ENCODE measurements at places on chromosomes 4 and X.
A peak's percentile ranks its signal among the peaks of the same experiment; 100 is the strongest.

GRCh38 chr4:124946696-124947095, 234.2 kb upstream of the ANKRD50 start:
- no peak for DNase-seq

- no peak for DNase-seq
These were observed 279.2 kb upstream of the BOD1L1 start for GRCh38 chr4:13906727-13907126.

DNA sequence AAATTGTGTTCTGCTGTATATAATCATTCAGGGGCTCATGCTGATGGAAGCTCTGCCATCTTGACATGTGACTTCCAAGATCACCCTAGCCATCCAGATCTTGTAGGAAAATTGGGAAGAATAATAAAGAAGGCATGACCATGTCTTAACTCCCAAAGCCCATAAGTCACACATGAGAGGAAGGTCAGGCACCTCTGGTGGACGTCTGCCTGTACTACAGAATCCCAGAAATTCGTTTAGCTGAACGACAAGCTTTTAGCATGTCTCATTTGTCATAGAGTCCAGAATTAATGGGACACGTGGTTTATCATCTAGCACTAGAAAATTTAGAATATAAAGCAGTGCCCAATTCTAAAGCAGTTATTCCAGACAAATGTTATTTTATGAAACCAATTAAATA, 212.7 kb downstream of the CENPC start:
- peak; percentile 3 for DNase-seq

GRCh38 chr4:161320377-161320776, 843.4 kb downstream of the FSTL5 start:
- peak; percentile 33 for DNase-seq

DNA sequence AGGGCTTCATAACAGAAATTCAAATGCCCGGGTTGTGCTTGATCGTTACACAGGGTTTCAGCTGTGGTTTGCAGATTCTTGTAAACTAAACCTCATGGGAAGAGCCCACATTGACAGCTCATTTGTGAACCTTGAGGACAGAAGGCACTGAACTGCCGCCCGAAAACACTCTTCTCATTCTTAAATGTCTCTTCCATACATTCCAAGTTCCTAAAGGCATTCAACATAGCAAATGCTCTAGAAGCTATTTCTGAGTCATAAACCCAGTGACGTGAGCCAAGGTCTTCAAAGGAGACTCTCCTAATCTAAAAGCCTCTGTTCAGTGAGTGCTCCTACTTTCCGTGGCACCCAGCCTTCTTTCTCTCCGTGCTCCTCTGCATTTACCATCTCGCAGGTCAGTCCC, 737.8 kb upstream of the FRG1 start:
- DNase-seq = no peak

GRCh38 chr4:16750882-16751642, 147.4 kb downstream of the LDB2 start:
- no peak for DNase-seq

GRCh38 chrX:150690126-150690525, 3.1 kb upstream of the MTMR1 start:
- DNase-seq = peak; percentile 40

GRCh38 chr4:3867403-3868100, 101.4 kb downstream of the ADRA2C start:
- no peak for DNase-seq

DNA sequence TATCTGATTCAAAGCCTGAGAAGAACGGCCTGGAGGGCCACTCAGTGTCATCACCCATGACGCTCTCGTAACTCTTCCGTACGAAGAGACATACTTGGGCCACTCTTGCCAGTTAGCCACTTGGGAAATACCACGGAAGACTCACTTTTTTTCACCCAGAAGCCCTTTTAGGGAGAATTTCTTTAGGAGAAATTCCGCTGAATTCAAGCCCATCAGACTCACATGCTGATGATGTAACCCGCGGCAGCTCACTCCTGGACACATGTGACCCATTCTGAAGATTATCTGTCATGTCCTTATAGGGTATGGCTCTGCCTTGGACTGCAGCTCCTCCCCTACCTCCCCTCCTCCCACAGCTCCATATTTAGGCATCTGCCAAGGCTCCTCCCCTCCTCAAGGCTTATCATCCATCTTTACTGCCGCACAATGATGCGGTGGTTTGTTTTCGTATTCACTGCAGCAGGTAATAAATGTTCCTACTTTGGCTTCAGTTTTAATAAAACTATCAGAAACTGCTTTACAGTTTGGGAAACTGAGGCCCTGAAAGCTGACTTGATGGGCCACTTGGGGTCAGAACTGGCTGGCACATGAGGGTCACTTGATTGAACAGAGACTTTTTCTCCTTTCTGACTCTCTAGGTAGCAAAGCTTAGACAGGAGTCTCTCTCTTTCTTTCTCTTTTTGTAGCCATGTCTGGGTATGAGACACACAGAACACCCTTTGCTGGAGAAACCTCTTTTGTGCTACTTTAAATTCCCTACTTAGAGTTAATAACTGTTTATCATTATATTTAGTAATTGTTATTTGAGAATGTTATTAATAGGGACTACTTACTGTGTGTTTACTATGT, 42.1 kb downstream of the RHOH start:
- peak; percentile 21 for DNase-seq

DNA sequence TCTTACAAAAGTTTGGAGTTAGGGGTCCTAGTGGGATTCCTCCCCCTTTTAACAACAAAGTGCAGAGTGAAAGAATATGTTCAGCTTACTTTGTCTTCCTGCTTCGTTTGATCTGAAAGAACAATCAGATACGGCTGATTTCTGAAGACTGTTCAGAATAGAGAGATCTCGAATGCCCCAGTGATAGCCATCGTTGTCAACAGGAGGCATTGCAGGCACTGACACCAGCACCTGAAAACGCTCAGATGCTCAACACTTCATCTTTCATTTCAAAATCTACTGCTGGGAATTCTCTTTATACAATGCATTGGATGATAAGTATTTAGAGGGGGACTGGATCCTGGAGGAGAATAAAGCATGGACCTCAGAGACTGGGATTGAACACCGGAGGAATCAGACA, 186.3 kb upstream of the TENM3 start:
- DNase-seq = no peak

DNA sequence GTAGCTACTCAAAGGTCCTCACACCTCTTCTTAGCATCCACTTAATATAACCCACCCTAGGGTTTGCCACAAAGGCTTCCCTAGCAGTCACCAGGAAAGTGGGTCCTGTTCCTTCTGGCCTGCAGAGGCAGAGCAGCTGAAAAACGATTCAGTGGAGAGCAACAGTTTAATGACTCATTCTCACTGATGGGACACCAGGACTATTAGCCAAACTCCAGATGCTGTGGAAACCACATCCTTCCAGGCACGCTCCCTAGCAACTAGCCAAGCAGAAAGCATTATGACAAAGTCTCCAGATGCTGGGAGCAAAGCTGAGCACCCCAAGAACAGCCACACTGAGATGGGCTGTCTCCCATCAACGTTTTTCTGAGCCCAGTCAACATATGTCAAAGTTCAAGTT, 30.3 kb upstream of the UTP14A start:
- DNase-seq = no peak

DNA sequence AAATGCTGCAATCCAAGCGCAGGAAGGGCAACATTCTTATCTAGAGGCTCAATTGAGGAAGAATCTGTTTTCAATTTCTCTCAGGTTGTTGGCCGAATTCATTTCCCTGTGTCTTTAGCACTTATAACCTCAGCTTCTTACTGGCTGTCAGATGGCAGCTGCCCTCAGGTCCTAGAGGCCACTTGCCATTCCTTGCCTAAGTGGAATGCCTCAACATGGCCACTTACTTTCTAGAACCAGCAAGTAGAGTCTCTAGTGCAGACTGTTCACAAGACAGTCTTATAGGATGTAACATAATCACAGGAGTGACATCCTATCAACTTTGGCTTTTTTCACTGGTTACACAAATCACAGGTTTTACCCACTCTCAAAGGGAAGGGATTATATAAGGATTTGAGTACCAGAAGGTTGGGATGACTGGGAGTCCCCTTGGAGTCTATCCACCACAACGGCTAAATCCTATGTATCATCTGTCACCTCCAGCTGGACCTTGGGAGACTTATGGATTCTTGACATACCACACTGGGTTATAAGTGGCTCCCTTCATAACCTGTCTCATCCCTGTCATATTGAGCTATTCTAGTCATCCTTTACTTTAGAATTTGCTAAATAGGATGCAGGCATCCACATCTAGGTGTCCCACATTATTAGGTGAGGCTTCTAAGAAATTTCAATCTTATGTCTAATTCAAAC, 297.9 kb upstream of the CTSO start:
- no peak for DNase-seq

DNA sequence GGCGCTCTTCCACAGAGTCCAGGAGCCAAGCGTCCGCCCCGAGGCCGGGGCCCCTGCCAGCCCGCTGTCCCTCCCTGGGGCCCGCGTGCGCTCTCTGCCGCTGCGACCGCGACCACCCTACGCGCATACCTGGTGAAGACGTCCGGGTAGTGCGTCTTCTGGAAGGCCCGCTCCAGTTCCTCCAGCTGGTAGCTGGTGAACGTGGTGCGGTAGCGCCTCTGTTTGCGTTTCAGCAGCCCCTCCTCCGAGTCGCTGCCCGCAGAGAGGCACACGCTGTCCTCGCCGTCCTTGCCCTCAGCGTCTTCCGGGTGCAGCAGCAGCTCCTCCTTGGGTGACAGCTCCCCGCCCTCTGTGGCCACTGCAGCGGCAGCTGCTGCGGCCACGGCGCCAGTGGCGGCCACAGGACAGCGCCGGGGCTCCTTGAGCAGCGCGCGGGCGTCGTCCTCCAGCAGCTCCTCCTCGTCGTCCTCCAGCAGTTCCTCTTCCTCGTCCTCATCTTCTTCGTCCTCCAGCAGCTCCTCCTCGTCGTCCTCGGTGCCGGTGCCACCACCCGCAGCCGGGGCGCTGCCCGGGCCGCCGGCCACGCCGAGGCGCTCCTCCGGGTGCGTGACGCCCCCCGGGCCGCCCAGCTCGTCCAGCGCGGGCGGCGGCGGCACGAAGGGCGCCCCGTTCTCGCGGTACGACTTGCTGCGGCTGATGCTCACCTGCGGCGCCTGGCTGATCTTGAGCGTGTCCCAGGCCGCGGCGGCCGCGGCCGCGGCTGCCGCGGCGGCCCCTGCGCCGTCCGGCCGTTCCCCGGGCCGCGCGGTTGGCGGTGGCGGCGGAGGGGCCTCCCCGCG, 2.8 kb downstream of the ARX start:
- peak; percentile 19 for DNase-seq

- no peak for DNase-seq
These were observed 168.5 kb downstream of the FAT4 start for GRCh38 chr4:125483278-125483677.

- no peak for DNase-seq
These were observed 146.7 kb upstream of the SPOCK3 start for GRCh38 chr4:167380964-167381363.

GRCh38 chrX:52811065-52811625, at the start of gene XAGE5:
XAGE5 (plus strand) TSS chrX:52811287; CDS start chrX:52812567, 1,280 bp downstream.
- no peak for DNase-seq

DNA sequence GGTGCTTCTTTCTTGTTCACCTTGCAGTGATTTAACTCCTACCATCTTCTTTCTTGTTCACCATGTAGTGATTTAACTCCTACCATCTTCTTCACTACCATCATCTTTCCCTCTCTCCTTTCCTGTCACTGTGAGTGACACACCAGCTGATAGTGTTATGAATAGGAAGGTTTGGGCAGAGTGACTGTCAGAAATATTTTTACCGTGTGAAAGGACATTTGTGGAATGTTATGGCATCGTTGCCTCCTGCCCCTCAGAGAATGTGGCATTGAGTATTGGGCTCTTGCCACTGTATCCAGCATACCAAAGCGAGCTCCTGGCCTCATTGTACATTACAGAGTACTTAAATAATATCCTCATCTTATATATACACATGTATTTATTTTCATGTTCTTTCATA, 90.8 kb upstream of the AMOT start:
- no peak for DNase-seq

- DNase-seq = no peak
These were observed 194.8 kb upstream of the GPC4 start for GRCh38 chrX:133610056-133610455.

DNA sequence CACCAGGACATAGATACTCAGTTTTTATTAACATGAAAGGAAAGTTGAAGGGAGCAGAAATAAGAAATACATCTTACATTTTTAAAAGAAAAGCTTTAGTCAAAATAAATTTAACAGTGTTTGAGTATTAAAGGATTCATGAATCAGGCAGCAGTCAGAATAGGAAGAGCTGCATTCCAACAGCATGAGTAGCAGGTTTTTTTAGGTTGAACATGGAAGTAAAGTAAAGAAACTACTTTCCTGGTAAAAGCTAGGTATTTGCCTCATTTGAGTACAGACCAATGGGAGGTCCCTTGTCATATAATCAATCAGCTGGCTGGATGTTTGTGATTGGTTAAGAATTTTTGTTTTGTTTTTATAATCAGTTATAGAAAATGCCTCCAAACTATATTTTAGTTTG, 645.9 kb upstream of the INTU start:
- DNase-seq = no peak

- no peak for DNase-seq
These were observed 29.1 kb downstream of the SPARCL1 start for GRCh38 chr4:87500092-87500462.

DNA sequence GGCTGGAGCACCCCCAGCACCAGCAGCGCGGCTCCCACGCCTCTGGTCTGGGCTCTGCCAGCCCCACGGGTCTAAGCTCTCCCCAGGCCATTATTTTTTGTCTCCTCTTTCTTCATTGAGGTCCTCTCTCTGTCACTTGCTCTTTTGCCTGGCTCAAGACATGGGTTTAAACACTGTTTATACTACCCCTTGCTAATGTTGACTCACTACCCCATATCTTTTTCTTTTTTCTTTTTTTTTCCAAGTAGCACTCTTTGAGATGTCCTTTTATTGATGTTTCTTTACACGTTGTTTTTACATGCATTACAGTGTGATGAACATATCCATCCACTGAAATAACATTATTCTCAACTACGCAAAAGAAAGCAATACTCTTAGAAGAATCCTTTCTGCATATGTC, 1.7 kb upstream of the ERVMER34-1 start:
- no peak for DNase-seq

DNA sequence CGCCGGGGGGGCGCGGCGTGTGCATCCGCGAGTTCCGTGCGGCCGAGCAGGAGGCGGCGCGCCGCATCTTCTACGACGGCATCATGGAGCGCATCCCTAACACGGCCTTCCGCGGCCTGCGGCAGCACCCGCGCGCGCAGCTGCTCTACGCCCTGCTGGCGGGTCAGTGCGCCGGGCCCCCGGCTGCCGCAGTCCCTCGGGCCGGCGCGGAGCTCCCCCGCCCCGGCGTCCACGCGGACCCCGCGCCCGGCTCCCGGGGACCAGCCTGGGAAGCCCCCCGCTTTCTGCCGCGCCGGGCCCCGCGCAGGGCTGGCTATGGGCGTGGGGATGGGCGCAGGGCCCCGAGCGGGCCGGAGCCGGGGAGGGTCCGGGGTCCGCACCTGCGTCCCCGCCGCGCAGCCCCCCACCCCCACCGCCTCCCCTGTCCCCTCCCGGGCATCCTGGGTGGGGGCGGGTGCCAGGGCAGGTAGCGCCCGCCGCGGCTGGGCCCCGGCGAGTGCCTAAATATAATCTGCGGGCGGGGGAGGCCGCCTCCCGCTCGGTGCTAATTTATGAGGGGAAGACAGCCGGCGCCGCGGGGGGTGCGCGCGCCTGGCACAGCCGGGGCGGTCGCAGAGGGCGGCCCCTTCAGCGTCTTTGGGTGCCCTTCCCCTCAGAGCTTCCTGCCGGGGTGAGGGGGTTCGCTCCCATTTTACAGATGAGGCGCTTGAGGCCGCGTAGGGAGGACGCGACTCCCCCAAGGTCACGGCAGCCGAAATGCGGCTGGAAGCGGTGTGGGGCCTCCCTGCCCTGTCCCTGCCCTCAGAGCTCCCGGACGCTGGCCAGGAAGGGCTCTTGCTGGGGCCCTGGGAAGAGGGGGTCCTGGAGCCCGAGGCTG, 837 bp downstream of the NAT8L start:
- peak; percentile 13 for DNase-seq

- DNase-seq = no peak
These were observed 44.8 kb downstream of the ATXN3L start for GRCh38 chrX:13275031-13275430.
